GM12892 (cell line): ENCODE measurements at places on chromosomes 3 and 15.

GRCh38 chr3:54198556-54198955 lies 76.2 kb downstream of the CACNA2D3 start:
- DNase-seq, result no peak

- DNase-seq, result no peak
These were observed 6.4 kb downstream of the CFAP20DC start for GRCh38 chr3:59043391-59043790.

DNA sequence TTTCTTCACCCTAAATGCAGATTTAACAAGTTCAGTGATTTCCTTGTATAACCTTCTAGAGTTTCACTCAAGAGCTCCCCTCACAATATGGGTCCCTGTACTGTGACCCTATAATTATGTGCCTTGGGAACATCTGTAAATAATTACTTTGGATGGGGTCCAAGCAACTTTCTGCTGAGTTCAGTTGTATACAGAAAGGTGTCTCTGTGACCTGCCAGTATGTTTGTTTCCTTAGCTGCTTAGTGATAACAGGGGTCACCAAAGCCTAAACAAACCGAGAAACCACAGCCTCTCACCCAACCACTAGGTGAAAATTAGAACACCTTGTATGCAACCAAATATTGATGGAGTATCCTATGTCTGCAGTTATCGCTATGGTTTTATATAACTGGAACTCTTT lies 29.8 kb upstream of the SLC25A36 start:
- DNase-seq, result no peak

DNA sequence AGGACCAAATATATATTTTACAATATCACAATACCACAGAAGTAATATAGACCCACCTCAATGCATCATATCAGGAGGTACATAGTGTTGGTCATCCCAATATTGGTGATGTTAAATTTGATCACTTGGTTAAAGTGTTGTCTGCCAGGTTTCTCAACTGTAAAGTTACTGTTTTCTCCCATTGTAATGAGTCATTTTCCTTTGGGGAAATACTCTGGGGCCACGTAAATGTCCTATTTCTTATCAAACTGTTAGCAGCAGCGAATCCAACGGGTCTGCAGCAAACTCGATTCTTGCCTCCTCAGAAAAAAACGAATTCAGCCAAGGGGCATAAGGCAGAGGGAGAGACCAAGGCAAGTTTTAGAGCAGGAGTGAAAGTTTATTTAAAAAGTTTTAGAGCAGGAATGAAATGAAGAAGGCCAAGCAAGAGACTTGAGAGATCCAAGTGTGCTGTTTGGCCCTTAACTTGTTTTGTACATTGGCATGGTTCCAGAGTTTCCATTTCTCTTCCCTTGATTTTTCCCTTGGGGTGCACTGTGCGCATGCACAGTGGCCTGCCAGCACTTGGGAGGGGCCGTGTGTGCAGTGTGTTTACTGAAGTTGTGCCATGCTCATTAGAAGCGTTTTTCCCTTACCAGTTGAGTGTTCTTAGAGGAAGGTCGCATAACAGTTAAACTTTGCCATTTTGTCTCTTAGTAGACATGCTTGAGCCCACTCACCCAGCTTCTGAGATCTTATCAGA lies 512.5 kb downstream of the AGBL1 start:
- DNase-seq, result no peak

DNA sequence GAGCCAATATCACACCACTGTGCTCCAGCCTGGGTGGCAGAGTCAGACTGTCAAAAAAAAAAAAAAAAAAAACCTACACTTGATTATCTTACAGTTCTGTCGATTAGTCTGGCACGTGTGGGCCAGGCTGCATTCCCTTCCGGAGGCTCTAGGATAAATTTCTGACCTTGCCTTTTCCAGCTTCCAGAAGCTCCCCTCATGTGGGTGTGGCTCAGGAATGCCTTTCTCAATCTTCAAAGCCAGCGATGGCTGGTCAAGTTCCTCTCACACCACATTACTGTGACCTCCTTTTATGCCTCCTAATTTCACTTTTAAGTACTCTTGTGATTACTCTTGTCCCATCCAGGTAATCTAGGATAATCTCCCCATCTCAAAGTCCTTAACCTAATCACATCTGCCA lies 58.2 kb upstream of the DUT start:
- DNase-seq, result no peak

DNA sequence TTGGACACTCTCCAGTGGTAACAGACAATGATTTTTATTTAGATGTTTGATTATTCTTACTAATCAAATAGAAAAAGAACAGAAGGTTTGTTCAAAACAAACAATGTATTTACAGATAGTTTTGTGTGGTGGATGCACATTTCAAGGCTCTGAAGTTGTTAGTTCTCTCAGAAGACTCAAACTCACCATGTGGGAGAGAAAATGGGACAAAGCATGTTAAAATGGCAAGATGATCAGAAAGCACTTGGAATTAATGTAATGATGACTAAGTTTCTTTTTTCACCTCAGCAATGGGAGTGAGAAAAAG lies 450.5 kb upstream of the KCNMB2 start:
- DNase-seq, result no peak

GRCh38 chr3:196998966-196999760 lies 30.5 kb downstream of the MELTF start:
- no peak for DNase-seq

DNA sequence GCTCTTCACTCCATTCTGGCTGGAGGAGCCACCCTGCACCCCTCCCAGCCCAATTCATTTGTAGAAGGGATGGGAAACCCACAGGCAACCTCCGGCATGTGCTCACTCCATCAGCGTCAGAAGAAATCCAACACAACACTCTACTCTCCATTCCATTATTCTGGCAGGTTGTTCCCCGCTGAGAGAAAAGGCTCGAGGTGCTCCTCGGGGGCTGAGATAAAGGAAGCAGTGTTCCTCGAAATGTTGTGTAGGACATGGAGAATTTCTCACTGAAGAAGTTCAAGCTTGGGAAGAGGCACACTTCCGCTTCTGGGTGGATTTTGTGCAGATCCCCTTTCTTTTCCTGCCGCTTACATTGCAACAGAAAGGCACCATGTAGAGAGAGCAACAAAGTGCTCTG lies 355.0 kb upstream of the CFAP20DC start:
- DNase-seq, result no peak
